ENCODE measurements at places on chromosomes 3 and 15. TPM values are rescaled to one million over a fixed set of nuclear protein-coding genes. Genes with fewer than 3 reads are reported as not detected.

Gene CFAP161
- polyA plus RNA-seq = not detected

Gene TEX55
- not detected for polyA plus RNA-seq

Gene ST8SIA2
- 38.9 TPM for polyA plus RNA-seq

Gene ITIH1
- polyA plus RNA-seq = not detected

Gene LMAN1L
- polyA plus RNA-seq = not detected

Gene RTP3
- not detected for polyA plus RNA-seq

Gene KATNBL1
- 158 TPM for polyA plus RNA-seq

Gene PLCL2
- 70.7 TPM for polyA plus RNA-seq

Gene FURIN
- 2.9 TPM for polyA plus RNA-seq

Gene PSTPIP1
- not detected for polyA plus RNA-seq

Gene STRIT1
- polyA plus RNA-seq = 1.1 TPM

Gene PLD1
- polyA plus RNA-seq = 0.06 TPM

Gene XRN1
- 21.1 TPM for polyA plus RNA-seq

Gene CMTM8
- polyA plus RNA-seq = not detected

Gene ARHGEF26
- polyA plus RNA-seq = 5.7 TPM

Gene TM4SF18
- 0.42 TPM for polyA plus RNA-seq

Gene ATRIP
- 10.3 TPM for polyA plus RNA-seq

Gene TNFSF10
- polyA plus RNA-seq = not detected

Gene ZNF106
- polyA plus RNA-seq = 24.0 TPM

Gene PRSS50
- not detected for polyA plus RNA-seq

Gene COL6A6
- polyA plus RNA-seq = not detected

Gene SLC6A6
- polyA plus RNA-seq = 15.9 TPM

Gene DNAH12
- 1.8 TPM for polyA plus RNA-seq

Gene FAM174B
- 20.1 TPM for polyA plus RNA-seq

Gene CTXND1
- polyA plus RNA-seq = not detected

Gene GAP43
- polyA plus RNA-seq = 1,327 TPM
